ENCODE measurements at places on chromosomes 12 and 14. TPM values are rescaled to one million over a fixed set of nuclear protein-coding genes. Genes with fewer than 3 reads are reported as not detected.

RBMS2 gene
- 19.2 TPM for total RNA-seq

ANKS1B gene
- total RNA-seq, result 47.0 TPM

ZC2HC1C gene
- total RNA-seq, result 1.6 TPM

PLA2G1B gene
- not detected for total RNA-seq

PTGDR gene
- total RNA-seq, result 1.8 TPM

LRRK2 gene
- total RNA-seq, result 22.1 TPM

FGF23 gene
- total RNA-seq, result not detected

LGR5 gene
- 7.8 TPM for total RNA-seq

DPPA3 gene
- total RNA-seq, result not detected

TMEM121 gene
- 6.7 TPM for total RNA-seq

All from fibroblast of the aortic adventitia (primary cell).